ENCODE measurements at places on chromosomes 12 and 14.
A peak's percentile ranks its signal among the peaks of the same experiment; 100 is the strongest.

GRCh38 chr14:81991998-81992397 is 458.3 kb upstream of the SEL1L start:
- DNase-seq: no peak

DNA sequence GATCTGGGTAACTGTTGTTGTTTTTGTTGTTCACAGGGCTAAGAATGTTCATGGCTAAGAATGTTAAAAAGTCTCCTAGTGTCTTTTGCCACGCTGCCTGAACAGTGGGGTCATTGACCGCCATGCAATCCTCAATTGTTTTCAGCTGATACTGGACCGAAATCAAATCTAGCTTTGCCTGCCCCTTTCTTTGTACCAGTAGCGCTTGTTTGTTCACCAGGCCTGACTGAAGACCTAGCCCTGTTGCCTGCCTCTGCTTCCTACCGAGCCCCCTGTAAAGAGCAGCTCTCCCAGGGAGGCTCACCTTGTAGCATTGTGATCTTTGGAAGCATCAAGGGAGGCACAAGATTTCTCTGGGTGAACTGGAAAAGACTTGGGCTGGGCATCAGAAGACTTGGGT is 6.7 kb downstream of the PSEN1 start:
- DNase-seq: no peak

DNA sequence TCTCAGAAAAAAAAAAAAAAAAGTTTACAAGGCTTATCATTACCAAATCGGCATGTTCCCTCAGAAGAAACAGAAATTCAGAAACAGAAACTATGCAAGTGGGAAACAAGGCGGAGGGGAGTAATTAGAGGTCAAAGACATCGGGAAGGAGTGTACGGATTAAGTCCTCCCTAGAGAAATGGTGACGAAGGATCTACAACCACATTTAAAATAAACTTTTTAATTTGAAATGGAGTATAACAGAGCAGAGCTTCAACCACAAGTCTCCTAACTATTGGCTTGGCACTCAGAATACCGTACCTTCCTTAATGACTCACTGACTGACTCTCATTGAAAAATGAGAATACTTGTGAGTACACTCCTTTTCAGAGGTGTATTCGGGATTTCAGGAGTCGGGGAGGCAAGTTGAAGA is 908 bp downstream of the ENTPD5 start:
- DNase-seq: peak; percentile 41

DNA sequence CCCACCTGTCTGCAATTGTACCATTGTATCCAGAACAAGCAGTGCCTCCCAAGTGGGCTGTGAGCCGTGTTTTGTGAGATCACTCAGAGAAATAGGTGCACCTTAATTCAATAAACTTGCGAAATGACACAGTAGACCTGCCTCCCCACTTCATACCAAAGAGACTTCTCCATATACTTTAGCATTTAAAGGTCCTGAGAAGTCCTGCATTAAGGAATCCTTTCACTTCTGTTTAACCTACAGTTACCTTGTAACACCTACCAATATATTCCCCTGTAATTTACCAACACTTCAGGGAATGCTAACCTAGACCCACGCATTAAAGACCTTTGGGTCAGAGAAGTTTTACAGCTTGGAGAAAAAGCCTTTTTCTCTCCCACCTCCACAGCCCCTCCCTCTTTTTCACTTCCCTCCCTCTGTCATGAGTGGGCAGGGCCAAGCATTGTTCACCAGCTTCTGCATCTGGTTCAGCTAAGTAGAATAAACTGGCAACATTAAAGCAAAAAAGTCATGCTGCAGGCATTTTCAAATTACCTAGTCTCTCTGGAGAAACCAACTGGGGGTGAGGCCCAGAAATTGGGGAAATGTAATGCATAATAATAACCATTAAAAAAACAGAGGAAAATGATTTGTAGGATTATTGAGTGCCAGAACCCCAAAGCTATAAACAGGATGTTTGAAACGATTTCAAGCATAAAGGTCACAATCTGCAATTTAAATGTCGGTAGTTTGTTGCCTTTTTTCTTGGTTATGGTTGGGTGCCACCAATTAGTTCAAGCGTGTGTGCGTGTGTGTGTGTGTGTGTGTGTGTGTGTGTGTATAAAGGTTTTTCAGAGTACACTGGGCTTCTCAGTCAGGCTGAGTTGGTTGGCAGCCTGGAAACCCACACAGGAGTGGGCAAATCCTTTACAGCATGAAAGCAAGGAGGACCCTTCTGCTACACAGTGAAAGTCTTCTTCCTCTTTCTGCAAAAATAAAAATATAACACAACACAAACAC is 13.7 kb upstream of the WSCD2 start:
- no peak for DNase-seq

- no peak for DNase-seq
These were observed 96.7 kb downstream of the ETV6 start for GRCh38 chr12:11746024-11746771.

- DNase-seq: no peak
These were observed 29.1 kb downstream of the JDP2 start for GRCh38 chr14:75456997-75457335.

DNA sequence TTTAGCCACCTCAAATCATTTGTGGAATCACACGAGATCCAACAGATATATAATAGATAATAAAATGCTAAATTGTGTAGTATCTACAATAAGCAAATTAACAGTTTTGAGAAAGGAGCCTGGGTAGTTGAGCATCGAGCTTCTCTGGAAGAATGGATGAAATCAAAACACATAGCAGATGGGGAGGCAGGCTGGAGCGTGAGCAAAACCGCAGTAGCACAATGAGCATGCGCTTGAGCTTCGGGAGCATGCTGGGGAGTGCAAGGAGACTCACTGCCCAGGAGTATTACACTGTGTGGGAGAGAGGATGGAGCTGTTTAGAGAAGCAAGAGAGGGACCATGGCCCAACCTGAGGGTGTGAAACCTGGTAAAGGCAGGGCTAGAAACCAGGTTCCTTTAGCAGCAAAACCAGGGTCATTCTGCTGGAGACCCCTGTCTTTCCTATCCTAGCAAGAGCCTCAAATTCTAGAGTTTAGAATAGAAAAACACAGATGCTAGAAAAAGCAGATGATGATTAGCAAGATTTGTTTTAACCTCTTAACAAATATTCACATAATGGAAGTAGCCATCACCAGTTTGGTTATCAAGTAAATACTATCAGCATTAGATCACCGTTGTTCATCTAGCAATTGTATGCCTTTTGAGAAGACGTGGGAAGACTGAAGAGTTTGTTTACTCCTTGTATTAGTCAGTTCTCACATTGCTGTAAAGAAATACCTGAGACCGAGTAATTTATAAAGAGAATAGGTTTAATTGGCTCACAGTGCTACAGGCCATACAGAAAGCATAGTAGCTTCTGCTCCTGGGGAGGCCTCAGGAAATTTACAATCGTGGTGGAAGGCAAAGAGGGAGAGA is 484.8 kb downstream of the EGLN3 start:
- DNase-seq: no peak

DNA sequence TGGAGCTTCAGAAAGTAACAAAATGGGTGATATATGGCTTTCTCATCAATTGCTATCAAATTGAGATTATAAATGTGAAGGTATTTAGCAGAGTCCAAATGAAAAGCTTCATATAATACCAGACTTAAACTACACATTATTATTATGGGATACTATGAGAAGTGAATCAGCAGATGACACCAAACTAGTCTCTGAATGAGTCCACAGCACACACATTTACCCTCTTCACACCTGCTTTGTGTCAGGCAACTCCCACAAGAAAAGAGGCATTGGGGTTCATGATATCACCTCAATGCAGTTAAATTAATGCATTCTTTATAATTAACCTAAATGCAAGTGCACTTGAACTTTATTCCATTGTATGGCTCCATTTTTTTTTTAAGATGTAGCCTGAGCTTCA is 330.5 kb downstream of the BCL11B start:
- DNase-seq: no peak

- DNase-seq: no peak
These were observed 340.4 kb downstream of the NAV3 start for GRCh38 chr12:78171061-78171460.

DNA sequence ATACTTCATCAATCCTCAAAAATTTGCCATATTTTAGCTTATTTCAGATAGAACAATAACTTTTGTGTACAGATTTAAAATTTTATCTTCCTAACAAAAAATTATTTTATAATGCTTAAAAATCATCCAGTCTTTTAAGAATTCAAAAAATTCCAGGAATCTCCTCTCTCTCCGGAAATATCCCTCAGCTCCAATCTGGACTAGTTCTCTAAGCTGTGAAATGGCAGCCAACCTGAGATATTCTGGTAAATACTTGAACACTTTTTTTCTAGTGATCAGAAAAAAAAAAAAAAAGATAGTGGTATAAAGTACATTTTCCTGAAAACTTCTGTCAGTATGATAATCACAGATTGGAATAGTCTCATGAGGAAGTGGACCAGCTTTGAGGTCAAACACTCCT is 57.6 kb downstream of the SSPN start:
- DNase-seq: no peak

DNA sequence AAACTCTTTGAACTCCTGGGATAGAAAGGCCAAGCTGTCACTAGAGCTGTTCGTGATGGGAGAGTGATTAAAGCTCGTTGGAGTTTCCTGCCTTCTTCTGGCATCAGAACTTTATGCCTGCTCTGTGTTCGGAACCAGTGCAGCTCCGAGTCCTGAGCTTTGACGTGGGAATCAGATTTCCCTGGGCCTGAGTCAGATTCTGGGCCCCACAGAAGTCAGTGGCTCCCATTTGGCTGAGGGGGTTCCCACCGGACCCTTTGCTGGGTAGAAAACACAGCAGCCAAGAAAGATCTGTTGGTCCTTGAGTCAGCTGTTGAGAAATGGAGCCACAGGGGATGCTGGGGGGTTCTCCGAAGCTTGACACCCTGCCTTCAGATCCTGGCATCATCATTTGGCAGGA is 238.0 kb downstream of the CHST11 start:
- no peak for DNase-seq

DNA sequence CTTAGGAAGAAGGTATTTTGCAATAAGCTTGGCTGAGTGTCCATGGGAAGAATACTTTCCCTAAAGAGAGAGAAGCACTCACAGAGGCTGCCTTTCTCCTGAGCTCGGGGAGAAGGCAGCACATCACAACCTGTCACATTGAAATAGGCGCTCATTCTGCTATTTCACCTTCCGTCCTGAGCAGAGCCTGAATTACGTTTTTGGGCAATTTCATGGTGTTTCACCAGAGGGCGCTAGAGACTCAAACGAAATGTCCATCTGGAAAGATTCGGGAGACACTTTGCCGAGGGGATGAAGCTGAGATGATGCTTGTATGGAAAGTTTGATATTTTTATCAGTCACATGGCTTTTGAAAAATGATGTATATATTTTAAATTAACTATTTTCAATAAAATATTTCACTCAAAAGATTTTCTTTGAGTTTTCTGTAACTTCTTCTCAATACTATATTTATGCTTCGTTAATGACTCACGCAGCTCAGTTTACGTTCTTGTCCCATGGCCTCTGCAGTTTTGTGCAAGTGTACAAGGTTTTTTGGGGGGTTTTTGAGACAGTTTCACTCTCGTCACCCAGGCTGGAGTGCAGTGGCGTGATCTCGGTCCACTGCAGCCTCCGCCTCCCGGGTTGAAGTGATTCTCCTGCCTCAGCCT is 17.4 kb upstream of the B4GALNT3 start:
- DNase-seq: peak; percentile 16

DNA sequence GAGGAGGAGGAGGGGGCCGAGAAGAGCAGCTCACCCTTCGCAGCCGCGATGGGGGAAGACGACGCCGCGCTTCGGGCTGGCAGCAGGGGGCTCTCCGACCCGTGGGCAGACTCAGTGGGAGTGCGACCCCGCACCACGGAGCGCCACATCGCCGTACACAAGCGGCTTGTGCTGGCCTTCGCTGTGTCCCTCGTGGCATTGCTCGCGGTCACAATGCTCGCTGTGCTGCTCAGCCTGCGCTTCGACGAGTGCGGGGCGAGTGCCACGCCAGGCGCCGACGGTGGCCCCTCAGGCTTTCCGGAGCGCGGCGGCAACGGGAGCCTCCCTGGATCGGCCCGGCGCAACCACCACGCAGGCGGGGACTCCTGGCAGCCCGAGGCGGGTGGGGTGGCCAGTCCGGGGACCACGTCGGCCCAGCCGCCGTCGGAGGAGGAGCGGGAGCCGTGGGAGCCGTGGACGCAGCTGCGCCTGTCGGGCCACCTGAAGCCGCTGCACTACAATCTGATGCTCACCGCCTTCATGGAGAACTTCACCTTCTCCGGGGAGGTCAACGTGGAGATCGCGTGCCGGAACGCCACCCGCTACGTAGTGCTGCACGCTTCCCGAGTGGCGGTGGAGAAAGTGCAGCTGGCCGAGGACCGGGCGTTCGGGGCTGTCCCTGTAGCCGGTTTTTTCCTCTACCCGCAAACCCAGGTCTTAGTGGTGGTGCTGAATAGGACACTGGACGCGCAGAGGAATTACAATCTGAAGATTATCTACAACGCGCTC is 745 bp downstream of the TRHDE start:
- no peak for DNase-seq

- DNase-seq: no peak
These were observed 95.8 kb upstream of the HMGA2 start for GRCh38 chr12:65728455-65728847.

DNA sequence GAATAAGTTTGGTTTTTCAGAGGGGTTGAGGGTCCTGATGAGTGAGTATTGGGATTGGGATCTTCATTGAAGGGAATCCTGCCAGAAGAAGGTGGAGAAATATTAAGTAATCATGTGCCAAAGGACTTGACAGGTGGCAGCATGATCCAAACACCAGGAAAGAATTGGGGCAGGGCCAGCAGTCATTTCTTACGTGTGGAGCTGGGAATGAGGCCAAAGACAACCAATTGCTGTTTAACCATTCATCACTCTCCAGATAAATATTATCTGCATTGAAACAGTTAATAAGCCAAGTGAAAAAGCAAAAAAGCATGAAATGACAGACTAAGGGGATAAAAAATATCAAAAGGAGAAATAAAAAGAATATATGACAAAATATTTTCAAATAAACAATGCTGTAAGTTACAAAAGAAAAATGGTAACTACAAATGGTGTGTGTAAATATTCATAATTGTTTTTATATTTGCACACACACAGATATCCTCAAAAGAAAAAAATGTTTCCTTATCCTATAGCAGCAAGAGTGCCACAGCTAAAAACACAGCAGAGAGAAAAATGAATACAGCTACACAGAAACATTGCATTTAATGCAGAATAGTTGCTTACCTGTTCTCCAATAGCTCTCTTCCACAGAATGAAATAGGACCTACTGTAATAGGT is 26.2 kb downstream of the C2CD5 start:
- DNase-seq: no peak
